Thyroid gland (tissue), 4 donors: ENCODE measurements at places on chromosomes 2 and 18. TPM values are rescaled to one million over a fixed set of nuclear protein-coding genes. Genes with fewer than 3 reads are reported as not detected.

ITGB1BP1 gene
- total RNA-seq = 49.7 TPM

DNA sequence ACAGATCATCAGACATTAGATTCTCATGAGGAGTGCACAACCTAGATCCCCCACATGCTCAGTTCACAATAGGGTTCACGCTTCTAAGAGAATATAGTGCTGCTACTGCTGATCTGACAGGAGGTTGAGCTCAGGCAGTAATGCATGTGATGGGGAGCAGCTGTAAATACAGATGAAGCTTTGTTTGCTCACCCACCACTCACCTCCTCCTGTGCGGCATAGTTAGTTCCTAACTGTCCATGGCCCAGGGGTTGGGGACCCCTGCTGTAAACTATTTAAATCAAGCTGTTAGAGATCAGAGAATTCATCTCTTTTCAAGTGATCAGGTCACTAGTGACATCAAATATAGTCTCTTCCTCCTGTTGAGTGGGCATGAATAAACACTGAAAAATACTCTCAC, 88.8 kb upstream of the ACVR2A start:
- DNase-seq = no peak

DNA sequence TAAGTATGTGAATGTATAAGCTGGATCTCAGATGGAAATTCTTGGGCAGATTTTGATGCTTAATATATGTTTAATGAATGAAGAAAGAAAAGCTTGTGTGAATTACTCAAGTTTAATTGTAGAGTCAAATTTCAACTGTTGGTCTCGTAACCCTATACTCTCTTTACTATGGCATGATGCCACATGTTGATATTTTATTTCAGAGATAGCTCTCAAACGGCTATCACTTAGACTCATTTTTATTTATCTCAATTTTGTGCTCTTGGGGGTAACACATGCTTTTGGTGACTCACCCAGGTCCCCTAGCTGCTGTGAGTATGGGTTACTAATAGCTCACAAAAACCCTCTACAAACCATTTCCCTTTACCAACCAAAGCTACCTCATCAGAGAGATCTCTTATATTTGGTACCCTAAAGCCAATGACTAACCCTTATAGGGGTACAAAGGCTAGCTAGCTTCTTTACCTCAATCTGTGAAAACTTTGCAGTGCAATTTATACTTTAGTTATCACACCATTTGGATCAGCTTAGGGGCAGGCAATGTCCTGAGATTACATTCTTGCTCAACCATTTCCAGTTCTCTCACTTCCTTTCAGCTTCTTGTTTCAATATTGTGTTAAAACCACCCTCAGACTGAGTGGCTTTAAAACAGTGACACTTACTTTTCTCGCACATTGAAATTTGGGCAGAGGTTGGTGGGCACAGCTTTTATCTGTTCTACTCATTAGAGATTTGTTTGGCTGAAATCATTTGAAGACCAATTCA, 240.3 kb downstream of the CDH7 start:
- DNase-seq = no peak

- no peak for DNase-seq
These were observed 117.3 kb downstream of the GALR1 start for GRCh38 chr18:77366720-77367641.

DNA sequence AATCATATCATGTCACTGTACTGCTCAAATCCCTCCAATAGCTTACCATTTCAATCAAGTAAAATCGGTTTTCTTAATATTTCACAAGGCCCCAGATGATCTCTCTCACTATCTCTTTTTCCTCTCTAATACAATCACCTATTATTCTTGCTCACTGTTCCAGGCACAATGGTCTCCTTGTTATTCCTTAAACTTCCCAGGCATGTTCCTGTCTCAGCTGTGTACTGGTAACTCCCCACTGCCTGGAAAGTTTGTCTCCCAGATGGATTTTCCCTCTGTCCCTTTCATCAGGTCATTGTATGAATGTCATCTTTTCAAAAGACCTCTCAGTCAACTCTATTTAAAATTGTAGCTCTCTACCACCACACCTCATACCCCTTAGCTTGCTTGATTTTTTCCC, 30.7 kb upstream of the FANCL start:
- no peak for DNase-seq

- no peak for DNase-seq
These were observed 464.8 kb upstream of the RGPD4 start for GRCh38 chr2:107361751-107362381.

GRCh38 chr2:99708231-99708630, 218.4 kb upstream of the REV1 start:
- no peak for DNase-seq

DNA sequence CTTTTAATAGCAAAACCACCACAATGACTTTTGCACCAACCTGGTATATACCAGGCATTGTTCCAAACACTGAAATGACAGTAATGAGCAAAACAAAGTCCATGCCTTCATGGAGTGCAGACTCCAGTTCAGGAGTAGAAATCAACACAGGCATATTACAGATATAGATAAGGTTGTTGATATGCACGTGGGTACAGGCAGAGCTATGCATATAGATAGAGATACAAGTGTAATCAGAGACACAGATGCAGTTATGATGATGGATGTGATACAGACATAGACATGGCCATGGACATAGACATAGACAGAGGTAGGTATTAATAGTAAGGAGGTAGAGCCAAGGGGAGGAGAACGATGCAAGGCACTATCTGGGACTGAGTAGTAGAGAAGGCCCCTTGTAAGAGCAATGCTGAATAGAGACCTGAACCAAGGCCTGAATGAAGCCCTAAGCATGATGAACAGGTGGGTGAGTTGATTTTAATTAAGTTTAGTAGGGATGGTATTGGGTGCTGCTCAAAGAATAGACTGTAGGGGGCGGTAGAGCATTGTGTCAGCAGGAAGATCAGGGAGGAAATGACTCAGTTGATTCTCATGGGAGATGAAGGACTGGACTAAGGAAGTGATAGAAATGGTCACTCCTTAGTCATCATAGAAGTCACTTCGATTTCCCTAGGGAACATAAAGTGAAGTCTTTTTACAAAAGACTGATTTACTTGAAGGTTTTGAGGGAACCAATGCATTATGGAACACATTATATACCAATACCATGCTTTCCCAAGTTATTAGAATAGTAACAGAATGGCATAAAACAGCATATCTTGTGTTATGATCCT, 39.4 kb downstream of the CMPK2 start:
- DNase-seq = peak; percentile 20

UGT1A5 gene
- total RNA-seq = 2.9 TPM
